Stimulated activated CD8-positive, alpha-beta memory T cell treated with anti-CD3 and anti-CD28 coated beads, Interleukin-7, amount 100 ng/mL, for 1 hour (primary cell): ENCODE measurements at places on chromosomes 16 and 17.

- no peak for DNase-seq
Observed at GRCh38 chr17:64133546-64134215, 3.7 kb upstream of the ERN1 start.

DNA sequence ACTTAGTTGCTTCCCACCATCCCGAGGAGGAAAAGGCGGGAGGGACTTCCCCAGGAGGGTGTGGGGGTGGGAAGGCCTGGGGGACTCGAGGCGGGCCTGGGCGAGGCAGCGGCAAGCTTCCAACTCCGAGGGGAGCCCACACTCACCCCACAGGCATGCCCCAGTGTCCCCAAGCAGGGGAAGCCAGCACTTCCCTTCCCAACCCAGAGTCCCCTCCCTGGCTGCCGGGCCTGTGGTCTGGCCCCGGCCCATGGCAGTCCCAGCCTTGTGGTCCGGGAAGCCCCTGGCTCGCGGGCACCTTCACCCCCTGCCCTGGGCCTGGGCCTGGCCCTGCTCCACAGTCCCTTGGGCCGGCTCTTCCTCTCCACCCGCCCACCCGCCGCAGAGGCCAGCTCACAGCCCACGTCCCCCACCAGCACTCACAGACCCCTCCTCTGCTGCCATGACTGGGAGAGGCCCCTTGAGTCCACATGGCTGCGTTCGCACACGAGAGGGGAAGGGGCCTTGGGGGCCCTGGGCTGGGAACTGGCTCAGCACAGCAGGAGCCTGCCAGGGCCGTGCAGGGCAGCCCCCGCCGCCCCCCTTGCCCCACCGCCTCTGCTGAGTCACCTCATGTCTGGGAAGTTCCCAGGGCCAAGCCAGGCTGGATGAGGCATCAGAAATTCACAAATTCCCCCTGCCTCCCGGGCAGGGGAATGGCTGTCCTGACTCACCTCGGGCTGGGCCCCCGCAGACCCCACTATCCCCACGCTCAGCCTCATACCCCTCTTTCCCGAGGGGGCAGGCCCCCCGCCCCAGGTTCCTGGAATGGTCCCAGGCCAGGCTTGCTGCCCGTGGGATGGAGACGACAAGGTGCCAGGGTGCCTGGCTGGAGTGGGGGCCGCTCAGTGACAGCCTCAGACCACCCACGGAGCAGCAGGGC lies 27.8 kb downstream of the BAHCC1 start:
- DNase-seq, result no peak

GRCh38 chr17:33572615-33573014 lies 279.5 kb upstream of the ASIC2 start:
- DNase-seq, result no peak

DNA sequence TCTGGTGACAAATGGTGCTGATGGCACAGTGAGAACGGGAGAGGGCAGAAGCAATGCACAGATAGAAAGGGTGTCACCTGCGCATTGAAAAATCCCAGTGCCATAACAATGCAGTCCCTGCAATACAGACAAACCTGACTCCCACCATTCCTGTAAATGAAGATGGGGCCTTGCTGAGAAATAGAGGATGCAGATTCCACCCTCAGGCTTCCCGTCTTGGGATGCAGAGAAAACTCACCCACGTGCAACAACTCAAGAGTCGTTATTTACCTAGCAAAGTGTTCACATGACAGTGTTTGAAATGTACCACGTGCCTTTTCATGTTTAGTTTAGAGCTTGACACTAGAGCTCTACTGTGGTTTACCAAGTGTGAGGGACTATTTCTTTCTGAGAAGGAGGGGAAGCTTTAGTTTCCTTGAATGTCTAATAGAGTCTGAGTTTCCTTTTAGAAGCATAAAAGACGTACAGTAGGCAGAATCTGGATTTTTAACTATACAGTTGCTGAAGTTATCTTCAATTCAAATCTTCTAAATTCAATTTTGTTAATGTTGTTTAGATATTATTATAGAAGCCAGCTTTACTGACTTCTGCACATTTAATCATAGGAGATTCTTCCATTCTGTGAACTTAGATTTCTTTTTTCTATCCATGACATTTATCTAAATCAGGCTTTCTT lies 35.6 kb downstream of the WWOX start:
- no peak for DNase-seq

DNA sequence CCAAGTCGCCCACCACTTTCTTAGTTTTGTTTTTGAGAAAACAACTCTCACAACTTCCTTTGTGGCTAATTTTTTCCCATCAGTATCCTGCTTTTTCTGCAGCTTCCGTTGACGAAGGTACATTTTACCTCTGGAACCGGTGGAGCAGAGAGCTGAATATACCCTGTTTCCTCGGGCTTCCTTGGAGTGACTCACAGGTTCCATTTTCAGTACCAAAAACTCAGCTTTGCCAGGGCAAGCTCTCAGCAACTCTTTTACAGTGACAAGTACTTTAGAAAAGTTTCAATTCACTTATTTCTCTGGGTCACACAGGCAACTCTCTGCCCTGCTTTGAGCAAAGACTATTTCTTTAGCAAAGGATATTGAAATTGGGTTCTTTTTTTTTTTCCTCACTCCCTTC lies 318.9 kb downstream of the SNX29 start:
- DNase-seq, result no peak

- DNase-seq, result no peak
Observed at GRCh38 chr16:48126801-48127644, 28.8 kb downstream of the ABCC12 start.

GRCh38 chr16:49540836-49541235 lies 167.2 kb downstream of the C16orf78 start:
- no peak for DNase-seq

- DNase-seq, result peak; percentile 52
Observed at GRCh38 chr16:89422905-89423630, 67.3 kb downstream of the ANKRD11 start.

DNA sequence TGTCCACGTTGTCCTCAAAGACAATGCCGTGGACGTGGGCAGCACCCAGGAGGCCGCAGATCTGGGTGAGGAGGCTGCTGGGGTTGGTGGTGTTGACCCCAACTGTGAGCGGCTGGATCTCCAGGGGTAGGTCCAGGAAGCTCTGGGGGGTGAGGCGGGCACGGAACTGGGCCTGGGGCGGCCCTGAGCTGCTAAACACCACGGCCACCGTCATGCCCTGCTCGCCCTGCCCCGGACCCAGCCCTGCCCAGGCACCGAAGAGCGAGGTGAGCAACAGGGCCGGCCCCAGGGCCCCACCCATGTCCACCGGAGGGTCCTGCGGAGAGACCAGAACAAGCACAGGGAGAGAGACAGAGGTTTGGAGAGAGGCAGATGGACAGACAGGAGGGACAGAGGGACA lies 4.9 kb downstream of the GRIN2C start:
- no peak for DNase-seq

- no peak for DNase-seq
Observed at GRCh38 chr17:1251866-1252608, 18.2 kb upstream of the BHLHA9 start.

DNA sequence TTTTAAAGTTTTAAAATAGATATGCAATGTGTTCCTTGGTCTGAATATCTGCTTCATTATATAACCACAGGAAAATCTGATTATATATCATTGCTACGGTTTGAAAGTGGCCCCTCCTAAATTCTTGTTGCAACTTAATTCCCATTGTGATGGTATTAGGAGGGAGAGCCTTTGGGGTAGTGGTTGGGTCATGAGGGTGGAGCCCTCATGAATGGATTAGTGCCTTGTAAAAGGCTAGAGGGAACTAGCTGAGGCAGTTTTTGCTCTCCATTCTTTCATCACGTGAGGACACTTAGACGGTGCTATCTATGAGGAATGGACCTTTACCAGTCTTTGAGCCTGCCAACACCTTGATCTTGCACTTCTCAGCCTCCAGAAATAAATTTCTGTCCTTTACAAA lies 7.6 kb downstream of the ABCA6 start:
- no peak for DNase-seq

DNA sequence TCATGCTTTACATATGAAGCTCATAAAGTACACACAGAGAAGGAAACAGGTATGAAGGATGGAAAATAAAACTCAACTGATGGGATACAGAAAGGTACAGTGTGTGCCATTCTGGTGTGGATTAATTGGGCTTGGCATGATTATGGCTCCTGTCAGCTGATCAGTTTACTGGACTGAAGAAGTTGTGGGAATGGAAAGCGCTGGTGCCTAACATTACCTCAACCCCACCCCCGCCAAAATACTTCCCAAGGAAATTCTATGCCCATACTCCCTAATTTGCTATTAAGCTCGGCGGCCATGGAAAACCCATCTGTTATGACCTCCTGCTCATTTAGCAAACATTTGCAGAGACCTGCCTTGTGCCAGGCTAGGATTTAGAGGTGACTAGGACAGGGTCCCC lies 16.6 kb upstream of the PMFBP1 start:
- no peak for DNase-seq

GRCh38 chr17:66691644-66692420 lies 143.1 kb upstream of the CACNG5 start:
- no peak for DNase-seq

DNA sequence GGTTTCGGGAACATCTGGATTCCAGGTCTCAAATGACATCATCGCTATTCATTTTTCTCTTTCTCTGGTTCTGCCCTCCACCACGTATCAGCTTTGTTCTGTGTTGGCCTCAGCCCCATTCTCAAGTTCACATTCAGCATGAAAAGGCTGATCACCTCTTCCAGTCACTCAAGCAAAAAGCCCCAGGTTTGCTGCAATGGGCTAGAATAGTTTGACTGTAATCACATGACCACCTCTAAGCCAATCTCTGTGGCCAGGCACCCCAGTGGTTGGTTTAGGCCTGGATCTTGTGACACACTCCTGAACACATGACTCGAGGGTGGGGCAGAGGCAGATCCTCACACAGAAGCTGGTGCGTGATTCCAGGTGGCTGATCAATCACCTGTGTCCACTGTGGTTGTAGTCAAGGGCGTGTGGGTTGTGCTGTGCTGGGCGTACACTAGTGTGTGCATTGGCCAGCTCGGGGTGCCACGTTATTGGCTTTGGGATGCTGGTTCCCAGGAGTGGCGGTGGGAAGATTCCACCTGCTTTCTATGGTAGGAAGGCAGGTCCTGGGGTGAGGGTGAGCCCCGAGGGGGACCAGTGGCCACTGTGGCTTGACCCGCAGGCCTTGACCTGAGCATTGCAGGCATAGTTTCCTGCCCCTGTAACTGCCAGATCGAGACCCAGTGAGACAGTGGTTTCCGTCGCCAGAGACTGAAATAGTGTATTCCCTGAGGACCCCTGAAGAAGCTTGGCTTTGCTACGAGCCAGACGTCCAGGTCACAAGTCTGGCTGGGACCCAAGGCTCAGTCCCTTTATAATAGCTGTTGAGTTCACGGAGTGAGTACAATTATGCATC lies 12.0 kb downstream of the EEF2K start:
- DNase-seq, result no peak

GRCh38 chr17:56831369-56832095 lies 2.2 kb downstream of the C17orf67 start:
- DNase-seq, result no peak

DNA sequence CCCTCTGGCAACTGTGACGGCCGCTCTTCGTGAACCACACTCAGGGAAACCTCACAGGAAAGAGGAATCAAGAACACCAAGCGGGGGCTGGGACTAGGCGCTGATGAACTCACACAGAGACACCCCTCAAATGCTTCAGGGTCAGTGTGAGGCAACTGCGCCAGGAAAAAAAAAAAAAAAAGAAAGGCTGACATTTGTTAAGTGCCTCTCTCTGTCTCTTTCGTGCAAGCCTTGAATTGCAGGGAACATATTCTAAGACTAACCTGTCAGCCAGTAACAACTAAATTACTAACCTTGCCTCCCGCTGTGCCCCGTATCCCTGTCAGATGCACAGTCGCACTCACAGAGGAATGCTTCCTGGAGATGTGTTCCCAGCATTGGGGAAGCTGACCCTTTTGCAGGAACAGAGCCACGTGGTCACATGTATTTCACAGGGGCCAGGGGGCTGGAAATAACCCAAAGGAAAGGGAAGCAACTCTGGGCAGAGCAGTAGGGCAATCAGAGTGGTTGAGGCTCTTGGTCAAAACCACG lies 247.8 kb downstream of the XYLT1 start:
- DNase-seq, result no peak

GRCh38 chr17:82281502-82282238 lies 8.2 kb upstream of the CSNK1D start:
- DNase-seq, result no peak

DNA sequence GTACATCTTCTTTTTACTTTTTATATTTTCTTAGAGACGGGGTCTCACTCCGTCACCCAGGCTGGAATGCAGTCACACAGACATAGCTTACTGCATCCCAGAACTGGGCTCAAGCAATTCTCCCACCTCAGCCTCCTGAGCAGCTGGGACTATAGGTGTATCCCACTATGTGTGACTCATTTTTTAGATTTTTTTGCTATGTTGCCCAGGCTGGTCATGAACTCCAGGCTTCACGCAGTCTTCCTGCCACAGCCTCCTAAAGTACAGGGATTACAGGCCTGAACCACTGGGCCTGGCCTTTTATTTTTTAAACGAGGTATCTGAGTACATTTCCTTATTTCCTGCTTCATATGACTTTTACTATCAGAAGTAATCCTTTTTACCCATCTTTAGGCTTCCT lies 48.0 kb downstream of the GLG1 start:
- no peak for DNase-seq

DNA sequence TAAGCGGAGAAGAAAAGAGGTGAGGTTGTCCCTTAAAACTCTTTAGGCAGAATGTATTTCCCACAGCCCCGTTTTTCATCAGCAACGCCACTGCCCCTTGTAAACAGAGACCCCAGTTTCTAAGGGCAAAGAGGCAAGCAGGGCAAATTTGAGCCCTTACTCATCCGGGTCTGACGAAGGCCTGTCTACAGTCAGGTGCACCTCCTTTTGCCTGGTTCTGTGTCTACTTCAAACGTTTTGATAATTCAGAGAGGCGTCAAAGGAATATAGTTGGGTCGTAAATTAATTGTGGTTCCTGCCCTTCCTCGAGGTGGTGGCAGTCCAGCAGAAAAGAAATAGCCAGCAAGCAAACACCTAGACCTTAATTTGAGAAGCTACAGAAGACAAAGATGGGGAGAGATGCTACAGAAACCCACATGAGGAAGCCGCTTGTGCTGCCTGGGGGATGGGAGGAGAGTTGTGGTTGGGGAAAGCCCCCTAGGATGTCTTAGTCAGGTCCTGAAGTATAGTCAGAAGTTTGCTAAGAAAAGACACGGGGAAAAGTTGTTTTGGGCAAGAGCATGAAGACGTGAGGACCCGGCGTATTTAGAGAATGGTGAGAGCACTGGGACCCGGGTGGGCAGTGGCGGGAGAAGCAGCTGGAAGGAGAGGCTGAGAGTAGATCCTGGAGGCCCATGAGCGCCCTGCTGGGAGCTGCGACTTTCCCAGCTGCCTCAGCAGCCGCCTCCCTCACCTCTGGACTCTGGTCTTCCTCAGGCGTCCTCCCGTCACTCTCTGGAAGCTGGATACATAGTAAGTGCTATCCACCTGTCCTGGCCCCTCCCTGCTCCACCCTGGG lies 2.4 kb downstream of the FBRS start:
- peak; percentile 54 for DNase-seq

DNA sequence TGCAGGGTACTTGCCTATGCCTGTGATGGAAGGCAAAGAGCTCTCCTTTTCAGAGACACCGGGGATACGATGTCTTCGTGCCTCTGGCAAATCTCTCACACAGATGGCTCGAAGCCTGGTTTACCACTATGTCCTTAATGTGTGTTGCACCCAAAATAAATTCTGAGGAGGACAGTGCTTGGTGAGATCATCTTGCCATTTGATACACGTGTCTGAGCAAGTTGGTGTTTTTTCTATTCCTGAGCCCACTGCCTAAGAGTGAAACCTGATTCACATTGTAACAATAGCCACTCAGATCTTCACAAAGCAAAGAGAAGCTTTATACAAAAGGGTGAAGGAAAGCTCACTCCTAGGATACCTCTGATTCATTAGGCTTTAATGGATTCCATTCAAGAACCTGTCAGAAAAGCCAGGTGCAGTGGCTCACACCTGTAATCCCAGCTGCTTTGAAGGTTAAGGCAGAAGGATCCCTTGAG lies 33.1 kb upstream of the AKAP1 start:
- no peak for DNase-seq
